Heart right ventricle (tissue), 16 donors: ENCODE measurements at places on chromosomes 11 and 22.

- DNase-seq, result no peak
Observed at GRCh38 chr22:27461470-27461869, 340.1 kb downstream of the MN1 start.

- no peak for DNase-seq
Observed at GRCh38 chr11:37406651-37407050, 808.6 kb upstream of the RAG2 start.

GRCh38 chr11:84865257-84865656 lies 761.9 kb downstream of the DLG2 start:
- DNase-seq, result no peak

DNA sequence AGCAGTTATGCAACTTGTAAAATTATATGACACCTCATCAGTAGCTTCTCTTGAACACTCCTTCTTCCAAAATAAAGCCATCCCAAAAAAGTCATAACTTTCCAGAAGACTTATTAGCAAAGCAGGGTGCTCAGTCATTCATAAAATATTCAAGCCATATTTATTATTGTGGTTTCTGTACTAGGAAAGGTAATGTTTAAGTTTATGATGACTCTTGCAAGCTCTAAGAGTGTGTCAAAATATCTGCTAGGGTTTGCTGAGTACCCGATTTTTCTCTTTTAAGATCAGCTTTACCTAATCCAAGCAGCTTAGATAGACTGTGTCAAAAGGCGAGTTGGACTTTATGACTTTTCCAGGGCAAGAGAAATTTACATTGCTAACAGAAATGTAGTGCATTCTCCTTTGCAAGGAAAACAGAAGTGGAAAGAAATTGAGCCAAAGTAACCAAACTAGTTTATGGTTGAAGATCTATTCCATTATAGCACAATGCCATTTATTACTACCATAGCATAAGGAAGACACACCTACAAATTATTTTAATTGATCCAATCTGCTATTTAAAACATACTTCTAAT lies 98.0 kb upstream of the SOX6 start:
- no peak for DNase-seq

DNA sequence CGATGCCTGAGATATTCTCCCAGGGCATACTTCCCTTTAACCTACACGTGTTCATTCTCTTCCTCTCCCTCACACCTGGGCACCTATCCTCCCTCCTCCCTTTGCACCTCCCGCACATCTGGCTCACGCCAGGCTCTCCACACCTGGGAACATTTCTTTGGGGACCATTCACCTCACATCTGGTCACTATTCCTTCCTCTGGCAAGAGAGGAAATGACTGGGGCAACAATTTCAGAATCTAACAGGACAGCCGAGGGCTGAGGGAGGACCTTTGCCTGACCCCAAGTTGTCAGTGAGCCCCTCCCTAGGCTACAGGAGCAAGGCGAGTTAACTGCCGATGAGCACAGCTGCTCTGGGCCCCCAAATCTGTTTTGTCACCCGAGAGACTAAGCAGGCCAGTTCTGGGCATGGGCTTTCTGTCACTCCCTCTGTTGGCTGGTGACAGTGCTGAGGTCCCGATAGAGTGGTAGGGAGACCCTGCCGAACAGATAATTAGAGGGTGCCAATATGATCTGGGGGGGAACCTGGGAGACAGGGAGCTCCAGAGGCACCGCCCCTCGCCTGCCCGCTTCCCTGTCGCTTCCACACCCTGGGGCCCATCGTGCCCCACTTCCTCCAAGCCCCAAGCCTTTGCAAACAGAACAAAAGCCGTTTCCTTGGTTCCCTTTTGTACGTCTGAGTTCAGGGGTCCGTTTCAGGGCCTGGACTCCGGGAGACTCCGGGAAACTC lies 45.6 kb downstream of the EIF3F start:
- no peak for DNase-seq

DNA sequence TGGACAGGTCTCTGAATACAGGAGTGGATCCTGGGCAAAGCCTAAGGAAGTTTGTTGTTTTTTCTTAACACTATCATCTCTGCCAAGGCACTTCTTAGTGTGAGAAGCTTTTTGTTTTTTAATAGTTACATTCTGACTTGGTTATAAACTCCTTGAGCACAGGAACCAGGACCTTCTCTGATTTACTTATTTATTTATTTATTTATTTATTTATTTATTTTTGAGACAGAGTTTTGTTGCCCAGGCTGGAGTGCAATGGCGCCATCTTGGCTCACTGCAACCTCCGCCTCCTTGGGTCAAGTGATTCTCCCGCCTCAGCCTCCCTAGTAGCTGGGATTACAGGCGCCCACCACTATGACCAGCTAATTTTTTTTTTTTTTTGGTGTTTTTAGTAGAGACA lies 11.0 kb downstream of the RNF185 start:
- no peak for DNase-seq

DNA sequence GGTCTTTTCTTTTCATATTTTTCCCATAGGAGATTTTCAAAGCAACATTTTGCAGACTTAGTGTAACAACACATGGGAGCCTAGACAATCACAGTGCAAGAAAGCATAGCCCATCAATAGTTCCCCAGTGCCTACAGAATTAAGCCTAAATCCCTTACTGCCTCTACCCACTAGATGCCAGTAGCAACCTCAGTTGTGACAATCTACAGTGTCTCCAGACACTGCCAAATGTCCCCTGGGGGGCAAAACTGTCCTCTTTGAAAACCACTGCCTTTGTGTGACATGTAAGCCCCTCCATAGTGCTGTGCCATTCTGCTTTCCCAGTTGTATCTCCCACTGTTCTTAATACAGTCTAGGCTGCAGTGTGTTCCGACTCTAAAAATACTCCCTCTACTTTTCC lies 1329.0 kb downstream of the LRRC4C start:
- DNase-seq, result no peak

- no peak for DNase-seq
Observed at GRCh38 chr22:27110665-27111451, 453.5 kb downstream of the MIAT start.

GRCh38 chr11:113077379-113077778 lies 116.2 kb downstream of the NCAM1 start:
- DNase-seq, result no peak

- no peak for DNase-seq
Observed at GRCh38 chr11:62435846-62436660, 17.2 kb downstream of the SCGB1A1 start.

DNA sequence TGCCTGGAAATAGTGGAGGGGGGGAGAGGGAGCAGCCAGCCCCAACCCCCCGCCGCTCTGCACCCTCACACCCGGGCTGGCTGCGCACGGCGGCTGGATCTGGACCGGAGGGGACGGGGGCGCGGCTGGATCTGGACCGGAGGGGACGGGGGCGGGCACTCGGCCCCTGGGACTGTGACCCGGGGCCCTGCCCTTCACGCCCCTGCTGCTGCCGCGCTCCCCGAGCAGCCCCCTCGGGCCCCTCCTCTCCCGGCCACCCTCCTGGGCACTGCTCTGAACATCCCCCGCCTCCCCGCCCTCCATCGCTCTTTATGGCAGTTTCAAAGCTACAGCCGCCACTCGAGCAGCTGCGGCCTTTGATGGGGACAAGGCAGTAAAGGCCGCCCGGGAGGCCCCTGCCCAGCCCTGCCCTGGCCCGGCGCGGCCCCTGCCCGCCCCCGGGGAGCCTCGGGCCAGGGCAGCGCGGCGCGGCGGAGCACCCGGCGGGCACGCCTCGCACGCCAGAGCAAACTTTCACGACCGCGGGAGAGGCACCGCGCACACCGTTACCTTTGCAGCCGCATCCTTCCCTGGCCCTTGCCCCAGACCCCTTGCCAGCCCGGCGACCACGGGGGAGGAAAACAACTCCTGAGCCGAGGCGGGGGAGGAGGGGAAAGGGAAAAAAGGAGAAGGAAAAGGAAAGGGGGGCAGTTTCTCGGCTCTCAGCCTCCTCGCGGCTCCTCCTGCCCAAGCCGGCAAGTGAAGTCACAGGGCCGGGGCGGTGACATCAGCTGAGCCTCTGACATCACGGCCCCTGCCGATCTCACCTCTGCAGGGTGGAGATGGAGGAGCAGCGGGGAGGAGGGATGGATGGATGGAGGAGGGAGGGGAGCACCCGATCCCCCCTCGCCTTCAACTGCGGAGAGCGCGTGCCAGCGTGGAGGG lies 13.1 kb upstream of the TCF20 start:
- no peak for DNase-seq

DNA sequence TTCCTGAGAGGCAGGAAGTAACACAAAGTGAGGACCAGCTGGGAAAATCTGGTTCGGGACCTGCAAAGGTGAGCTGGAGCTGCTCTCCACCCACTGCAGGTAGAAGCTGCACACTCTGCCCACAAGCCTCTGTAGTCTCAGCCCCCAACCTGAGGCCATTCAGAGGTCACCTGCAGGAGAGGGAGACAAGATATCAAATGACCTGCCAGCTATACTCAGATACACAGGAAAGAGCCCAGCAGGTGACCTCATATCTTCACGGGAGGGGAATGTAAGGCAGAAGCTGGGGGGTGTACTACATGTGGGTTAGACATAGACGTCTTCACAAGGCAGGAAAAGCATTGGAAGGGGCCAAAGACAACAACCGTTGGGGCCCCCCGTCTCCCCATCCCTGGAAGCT lies 86.1 kb downstream of the APIP start:
- no peak for DNase-seq

- no peak for DNase-seq
Observed at GRCh38 chr22:41555325-41555982, 5.4 kb upstream of the CSDC2 start.
